ENCODE measurements at places on chromosomes 6 and 20.
A peak's percentile ranks its signal among the peaks of the same experiment; 100 is the strongest.

DNA sequence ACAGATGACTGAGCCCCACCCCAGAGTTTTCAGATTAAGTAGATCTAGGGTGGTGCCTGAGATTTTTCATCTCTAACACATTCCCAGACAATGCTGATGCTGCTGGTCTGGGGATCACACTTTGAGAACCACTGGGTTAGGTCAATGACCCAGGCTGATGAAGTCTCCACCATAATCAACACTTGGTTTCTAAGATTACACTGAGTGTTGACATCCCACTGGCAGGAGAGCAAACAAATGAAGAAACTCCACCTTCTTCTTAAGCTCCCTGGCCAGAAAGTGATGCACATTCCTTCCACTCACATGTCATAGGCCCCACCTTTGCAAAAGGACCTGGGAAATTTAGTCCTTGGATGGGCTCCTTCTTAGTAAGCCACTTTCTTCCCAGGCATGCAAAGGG lies 53.1 kb downstream of the MAFB start:
- no peak for DNase-seq

- no peak for DNase-seq
Observed at GRCh38 chr6:116036075-116036773, 24.5 kb downstream of the FRK start.

GRCh38 chr6:5453546-5453945 lies 192.2 kb downstream of the FARS2 start:
- DNase-seq, result no peak

GRCh38 chr6:100342830-100343229 lies 121.9 kb downstream of the SIM1 start:
- no peak for DNase-seq

GRCh38 chr6:137471986-137472385 lies 22.2 kb downstream of the OLIG3 start:
- peak; percentile 13 for DNase-seq

- no peak for DNase-seq
Observed at GRCh38 chr6:128208078-128208477, 307.2 kb upstream of the THEMIS start.

DNA sequence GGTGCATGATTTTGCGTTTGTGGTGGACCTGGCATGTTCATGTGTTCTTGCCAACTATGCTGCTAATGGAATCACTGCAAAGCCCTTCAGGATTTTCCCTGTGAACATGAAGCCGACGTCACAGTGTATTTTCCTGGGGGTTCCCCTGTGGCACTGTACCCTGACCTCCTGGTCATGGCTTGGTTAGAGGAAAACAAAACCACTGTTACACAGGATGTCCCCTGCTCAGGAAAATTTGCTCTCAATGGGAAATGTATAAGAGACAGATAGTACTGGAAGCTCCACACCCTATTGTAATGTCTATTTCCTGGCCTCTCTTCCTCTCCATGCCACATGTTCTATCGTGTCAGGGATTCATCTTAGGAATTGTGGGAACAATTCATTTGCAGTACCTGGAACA lies 19.7 kb downstream of the TSHZ2 start:
- DNase-seq, result no peak

DNA sequence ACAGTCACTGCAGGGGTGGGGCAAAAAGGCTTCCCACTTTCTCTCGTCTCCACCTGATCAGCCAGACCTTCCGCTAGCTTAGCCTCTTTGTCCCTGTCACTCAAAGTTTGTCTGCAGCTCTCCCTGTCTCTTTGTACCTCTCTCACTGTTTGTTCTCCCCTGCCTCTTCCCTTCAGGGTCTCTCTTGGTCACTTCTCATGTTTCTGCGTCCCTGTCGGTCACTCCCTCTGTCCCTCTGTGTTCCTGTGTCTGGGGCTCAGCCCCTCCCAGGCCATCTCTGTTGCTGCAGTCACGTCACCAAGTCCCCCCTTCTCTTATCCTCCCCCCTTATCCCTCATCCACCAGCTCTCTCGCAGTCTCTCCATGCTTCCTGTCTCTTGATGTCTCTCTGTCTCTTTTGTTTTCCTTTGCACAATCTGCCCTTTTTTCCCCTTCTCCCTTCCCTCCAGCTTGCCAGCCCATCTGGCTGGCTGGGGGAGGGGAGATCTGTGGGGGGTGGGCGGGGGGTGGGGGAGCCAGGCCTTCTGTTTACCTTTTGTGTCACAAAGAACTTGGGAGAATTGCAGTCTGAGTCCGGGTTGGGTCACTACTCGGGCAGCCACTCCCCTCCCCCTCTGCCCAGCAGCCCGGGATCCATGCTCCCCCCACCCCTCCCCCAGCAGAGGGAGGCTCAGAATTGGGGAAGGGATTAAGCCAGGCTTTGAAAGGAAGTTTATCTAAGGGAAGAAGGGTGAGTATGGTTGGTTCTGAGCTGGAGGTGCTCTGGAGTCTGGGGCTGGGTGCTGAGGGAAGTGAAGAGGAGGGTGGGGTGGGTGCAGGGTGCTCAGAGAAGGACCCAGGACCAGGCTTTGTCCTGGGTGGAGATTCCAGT lies 32.3 kb downstream of the FOXP4 start:
- no peak for DNase-seq
